ENCODE measurements at places on chromosomes 2 and 18. TPM values are rescaled to one million over a fixed set of nuclear protein-coding genes. Genes with fewer than 3 reads are reported as not detected.

DNA sequence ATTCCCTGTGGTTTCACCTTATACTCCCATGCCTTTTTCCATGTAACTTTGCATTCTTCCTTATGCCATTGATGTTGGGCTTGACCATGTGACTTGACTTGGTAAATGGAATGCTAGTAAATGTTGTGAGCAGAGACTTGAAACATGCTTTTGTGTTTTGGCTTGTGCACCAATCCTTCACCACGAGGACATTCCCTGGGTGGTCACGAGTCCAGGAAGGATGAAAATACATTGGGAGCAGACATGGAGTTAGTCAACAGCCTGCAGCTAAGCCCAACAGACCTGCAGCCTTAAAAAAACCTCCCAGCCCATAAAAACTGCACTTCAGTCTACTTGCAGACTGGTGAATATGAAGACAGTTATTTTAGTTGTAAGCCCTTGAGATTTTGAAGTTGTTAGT is 116.5 kb upstream of the SPATS2L start:
- DNase-seq = no peak

DNA sequence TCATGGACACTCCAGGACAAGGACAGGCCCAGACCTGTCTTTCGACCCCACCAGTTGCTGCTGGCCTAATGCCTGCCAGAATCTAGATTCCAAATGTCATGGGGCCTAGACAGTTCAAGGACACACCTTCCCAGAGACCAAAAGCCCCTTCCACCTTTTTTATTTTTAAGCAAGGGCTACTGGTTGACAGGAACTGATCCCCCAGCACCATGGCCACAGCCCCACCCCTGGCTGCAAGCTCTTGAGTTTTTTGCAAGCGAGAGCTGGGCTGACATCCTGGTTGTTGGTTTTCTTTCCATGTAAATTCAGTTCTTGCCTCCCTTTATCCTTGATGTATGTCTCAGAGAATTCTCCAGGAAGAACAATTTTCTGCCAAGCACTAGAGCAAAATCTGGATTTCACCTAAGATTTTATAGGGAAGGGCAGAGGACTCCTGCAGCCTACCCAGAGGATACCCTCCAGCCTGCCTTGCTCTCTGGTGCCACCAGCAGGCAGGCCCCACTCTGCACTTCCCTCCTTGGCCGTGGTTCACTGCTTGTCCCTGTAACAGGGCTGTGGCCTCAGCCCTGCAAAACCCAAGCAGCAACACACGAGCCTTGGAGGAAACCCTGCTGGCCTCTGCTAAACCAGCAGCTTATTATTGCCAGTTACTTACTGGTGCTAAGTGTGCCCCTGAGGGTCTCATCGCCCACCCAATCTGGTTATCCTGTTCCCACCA is 97.7 kb downstream of the TWIST2 start:
- peak; percentile 25 for DNase-seq

GRCh38 chr18:59461171-59461570 is 102.1 kb upstream of the LMAN1 start:
- DNase-seq = no peak

GRCh38 chr2:232577841-232578240 is 27.4 kb downstream of the EIF4E2 start:
- no peak for DNase-seq

DNA sequence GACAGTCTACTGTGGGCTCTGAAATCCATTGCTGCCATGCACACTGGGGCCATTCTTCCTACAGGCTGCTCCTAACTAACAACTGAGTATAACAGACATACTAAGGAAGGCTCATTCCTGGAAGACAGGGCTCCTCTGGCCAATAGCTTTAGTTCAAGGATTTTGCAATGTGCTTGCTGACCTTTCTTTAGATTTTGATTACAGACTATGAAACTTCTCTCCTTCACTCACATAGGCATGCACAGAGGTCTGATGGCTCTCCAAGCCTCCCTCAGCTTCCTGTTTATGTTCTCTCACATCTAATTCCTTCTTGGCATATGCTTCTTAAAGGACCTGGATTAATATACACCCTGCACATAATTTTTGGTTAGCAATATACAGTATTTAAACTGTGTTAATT is 34.4 kb upstream of the ROCK1 start:
- no peak for DNase-seq

GRCh38 chr2:123993728-123994323 is 31.3 kb upstream of the CNTNAP5 start:
- DNase-seq = peak; percentile 36

- no peak for DNase-seq
These were observed 26.6 kb upstream of the CATIP start for GRCh38 chr2:218329826-218330593.

DNA sequence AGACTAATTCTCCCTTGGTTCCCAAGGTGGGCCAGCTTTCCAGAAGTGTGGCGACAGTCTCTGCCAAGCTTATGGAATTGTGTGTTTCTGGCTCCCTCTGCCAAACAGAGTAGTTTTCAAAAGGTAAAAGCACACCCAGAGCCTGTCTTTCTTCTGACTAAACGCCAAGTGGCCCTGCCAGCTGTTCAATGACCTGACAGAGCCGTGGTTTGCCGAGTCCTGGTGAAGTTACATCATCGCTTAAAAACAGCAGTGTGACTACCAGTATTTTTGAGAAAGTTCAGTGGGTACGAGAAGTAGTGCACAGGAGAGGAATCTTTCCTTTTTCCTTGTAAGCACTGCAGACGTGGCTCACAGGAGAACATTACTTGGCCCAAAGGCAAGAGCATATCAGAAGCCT is 1.9 kb downstream of the PER2 start:
- DNase-seq = peak; percentile 93

DNA sequence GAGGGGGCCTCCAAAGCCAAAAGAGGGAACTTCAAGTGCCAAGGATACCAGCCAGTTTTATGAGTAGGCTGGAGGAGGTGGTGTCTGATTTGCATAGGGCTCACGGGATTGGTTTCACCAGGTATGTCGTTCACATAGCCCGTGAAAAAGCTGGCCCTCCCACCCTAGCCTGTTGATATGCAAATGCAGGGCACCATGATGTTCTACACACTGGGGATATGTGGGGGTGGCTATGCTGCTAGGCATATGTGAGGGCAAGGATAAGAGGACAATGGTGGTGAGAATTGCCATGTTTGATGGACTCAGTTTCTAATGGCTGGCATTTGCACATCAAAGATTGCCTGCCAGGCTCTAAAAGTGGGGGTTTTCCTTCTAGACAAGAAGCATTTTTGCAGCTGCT is 378.6 kb downstream of the DPP10 start:
- no peak for DNase-seq

DNA sequence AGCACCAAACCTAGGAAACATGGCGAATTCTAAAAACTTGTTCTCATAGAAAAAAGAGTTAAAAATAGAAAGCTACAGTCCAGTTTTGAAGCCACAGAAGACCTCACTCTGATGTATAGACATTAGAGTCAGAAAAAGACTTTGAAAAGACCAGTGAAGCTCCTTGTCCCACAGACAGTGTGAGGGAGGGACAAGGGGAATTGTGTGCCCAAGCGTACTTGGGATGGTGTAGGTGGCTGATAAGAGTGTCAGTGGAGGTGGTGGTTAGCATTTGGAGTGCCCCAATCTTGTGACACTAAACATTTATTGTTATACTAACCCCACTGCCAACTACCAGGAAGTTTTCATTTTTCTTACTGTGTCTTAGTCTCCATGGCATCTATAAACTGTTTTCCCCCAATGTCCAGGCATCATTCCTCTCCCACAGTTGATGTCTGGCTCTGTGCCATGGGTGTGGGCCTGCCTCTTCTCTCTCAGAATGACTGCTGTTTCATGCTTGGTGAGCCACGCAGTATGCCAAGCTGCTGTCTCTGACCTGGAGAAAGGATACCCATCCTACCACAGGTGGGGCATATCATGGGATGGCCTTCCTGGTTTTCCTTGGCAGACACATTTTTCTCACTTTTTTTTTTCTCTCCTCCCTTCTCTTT is 161.4 kb downstream of the RPIA start:
- no peak for DNase-seq

The CNRIP1 gene
- total RNA-seq = 2.6 TPM

The SLC11A1 gene
- 3.0 TPM for total RNA-seq

The SERPINB13 gene
- not detected for total RNA-seq

The SFTPB gene
- total RNA-seq = not detected

The NPAS2 gene
- total RNA-seq = 51.7 TPM

The SNORC gene
- total RNA-seq = 1.8 TPM

The FZD7 gene
- total RNA-seq = 2.9 TPM

The MALT1 gene
- total RNA-seq = 14.5 TPM
